Ammon's horn (tissue), 1 donor: ENCODE measurements at places on chromosomes 11 and 22.

DNA sequence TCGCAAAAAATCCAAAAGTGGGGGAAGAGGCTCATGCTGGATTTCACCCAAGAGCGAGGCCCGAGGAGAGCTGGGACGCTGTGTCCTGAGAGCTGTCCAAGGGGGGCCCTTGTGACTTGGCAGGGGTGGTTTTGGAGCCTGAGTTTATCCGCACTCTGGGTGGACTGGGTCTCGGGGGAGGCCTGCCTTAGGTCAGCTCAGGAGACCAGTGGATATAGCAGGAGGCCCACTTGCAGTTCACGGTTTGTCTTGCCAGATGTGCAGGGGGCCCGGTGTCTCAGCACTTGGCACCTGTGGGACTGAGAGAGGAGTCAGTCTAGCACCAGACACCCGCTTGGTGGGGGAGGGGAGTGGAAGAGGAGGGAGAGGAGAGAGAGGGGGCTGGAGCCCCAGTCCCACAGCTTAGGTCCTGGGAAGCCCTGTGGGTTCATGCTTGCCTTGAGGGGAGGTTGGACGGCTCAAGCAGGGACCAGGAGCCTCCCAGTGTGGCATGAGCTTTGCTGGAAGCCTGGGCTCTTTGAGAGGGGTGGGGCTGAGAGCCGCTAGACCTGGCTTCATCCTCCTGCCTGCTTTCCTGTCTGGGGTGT, 33.4 kb downstream of the PARVB start:
- DNase-seq = no peak

GRCh38 chr11:114447892-114448291, 8.6 kb downstream of the REXO2 start:
- no peak for DNase-seq

DNA sequence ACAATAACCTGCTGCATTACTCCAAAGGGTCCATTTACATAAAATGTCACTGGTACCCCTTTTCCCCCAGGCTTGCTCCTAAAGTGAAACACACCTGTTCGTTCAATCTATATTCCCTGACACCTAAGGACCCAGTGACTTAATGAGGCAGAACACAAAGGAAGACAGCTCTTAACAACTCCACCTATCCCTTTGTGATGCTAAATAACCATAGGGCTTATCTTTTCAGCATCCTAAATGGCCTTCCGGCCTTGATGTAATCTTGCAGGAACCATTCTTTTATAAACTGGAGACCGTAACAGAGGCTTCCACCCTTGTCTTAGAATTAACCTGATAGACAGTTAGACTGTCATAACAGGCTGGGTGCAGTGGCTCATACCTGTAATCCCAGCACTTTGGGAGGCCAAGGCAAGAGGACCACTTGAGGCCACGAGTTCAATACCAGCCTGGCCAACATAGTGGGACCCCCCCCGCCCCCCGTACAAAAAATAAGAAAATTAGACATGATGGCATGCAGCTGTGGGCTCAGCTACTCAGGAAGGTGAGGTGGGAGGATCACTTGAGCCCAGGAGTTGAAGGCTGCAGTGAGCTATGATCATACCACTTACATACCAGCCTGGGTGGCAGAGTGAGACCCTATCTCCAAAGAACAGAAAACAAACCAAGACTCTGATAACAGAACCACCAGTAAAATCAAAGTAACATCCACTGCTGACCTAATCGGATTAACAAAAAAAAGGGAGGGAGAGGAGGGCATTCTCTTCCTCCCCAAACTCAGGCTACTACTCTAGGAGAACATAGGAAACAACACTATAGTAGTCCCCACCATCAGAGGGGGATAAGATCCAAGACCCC, 5.1 kb downstream of the CHEK2 start:
- no peak for DNase-seq

DNA sequence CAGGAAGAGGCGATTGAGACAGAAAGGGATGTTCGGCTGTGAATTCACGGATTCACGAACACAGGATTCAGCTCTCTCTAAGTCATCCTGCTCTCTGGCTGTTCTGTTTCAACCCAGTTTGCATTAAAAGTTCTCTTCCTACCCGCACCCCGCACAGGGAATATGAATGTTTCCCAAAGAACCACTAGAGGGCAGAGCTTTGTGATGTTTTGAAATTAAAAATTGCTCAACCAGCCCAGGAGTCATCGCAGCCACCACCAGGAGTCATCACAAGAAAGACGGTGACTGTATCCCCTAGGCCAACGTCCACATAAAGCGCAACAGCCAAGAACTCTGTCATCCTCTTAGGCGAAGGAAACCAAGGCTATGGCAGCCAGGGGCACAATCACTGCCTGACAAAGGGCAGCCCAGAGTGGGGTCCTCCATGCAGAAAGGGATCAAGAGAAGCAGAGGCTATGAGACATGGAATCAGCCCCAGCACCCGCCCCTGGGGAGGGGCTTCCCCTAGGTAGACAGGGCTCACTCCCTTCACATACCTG, 122.4 kb downstream of the WT1 start:
- DNase-seq = no peak

GRCh38 chr11:121248496-121248895, 44.1 kb upstream of the SC5D start:
- no peak for DNase-seq

DNA sequence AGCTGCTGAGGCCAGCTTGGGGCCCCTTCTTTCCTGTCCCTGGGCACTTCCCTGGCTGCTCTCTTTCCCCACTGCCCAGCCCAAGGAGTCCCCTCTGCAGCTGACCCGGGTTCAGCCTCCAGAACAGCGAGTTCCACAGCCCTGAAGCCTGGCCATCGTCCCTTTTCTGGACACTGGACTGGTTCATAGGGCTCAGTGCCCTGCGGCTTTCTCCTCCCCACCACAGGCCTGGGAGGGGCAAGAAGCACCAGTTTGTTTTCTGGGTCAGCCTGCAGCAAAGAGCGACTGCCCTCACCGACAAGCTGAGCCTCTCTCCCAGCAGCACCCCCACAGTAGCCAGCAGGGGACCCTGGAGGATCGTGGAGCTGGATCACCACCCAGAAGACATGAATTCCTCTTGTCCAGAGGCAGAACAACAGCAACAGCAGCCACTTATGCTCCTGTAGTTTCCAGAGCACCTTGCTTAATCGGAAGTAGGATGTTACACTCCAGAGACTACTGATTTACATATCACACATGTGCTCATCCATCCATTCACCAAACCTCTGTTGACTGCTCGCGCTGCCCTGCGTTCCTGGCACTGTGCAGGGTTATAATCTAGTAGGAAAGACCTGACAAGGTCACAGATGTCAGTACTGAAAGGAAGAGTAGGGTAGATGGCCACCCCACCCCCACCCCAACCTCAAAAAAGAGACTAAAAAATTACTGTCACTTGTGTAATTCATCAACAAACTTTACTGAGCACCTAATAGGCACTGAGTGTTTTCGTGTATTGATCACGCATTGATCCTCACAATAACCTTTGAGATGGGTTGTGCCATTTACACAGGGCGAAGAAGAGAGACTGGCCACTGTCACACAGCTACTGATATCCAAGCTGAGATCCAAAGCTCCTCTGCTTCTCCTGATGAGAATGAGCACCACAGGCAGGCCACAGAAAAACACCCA, 13.0 kb upstream of the CXCR5 start:
- DNase-seq = peak; percentile 83

DNA sequence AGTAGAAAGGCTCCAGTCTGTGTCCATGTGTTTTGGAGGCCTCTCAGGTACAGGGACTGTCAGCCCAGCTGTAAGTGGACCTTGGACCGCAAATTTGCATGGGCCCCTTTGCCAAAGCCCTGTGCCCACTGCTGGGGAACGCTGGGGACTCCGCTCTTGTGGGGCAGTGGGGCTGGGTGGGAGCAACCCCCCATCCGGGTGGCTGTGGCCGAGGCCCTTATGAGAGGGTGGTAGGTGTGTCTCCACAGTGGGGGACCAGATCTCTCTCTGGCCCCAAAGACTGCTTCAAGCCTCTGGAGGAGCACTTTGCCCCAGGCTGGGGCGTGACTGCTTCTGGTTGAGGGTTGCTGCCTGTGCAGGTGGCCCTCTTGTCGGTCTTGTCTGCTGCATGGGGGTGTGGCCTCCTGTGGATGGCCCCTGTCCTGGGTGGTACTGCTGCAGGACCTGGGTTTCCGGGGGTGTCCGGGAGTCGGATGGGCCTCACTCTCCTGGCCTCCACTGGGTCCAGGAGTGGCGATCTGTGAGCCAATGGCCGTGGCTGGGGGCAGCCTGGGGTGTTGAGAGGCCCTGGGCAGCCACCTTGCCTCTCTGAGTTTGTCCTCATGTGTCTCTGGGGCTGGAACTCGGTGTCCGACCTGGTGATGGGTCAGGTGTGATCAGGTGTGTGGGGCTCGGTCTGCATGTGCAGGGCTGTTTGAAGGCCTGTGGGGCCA, 15.9 kb downstream of the KCNQ1 start:
- no peak for DNase-seq

GRCh38 chr11:133500435-133500834, 31.9 kb downstream of the OPCML start:
- no peak for DNase-seq

- DNase-seq = no peak
Observed at GRCh38 chr11:121841487-121842191, 274.4 kb downstream of the BLID start.

GRCh38 chr22:23212061-23213021, 32.0 kb downstream of the BCR start:
- no peak for DNase-seq

DNA sequence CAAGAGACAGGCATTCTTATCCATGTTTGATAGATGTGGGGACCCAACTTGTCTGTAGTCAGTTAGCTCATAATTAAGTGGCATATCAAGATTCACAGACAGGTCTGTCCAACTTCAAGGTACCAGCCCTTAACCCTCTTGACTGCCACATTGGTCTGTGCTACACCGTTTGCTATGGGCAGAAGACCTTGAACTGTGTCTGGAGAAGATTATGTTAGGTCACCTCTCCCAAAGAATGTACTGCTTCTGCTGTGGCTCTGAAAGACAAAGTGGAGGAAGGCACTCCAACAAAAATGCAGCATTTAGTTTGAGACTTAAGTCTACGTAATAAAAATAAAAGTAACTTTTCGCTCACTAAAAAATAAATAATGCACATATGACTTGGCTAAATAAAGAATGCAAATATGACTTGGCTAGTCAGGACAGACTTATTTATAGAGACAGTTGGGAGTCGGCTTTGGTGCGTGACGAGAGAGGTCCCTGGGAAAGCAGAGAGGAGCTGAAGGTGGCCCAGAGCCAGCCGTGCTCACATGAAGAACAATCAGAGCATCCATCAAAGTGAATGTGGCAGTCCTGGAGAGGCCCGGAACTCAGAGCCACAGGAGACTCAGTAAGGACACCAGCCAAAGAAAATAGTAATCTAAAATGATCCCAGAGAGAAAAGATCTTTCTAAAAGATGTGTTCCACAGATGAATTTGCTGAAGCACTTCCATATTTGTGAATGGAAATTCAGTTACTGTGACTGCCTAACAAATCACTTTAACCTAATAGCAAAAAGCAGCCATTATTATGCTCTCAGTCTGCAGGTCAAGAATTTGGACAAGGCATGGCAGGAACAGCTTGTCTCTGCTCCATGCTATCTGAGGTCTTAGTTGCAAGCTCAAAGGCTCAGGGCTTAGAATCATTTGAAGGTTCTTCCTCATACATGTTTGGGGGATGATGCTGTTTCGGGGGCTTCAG, 35.0 kb downstream of the CWC15 start:
- DNase-seq = peak; percentile 29

DNA sequence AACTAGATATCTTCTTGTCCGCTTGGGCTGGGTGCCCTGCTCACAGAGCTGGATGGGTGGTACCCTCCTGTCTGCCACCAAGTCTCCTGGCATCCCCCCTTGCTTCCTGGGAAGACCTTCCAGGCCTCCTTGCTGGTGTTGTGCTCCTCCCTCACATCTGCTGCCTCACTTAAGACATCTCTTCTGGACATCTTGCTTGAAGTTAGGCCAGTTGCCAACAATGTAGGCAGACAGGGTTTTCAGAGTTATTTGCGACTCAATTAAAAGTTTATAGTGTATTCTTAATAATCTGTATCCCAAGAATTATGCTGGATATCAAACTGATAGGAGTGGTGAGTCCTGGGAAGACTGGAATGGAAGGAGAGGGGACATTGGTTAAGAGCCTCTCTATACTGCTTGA, 64.0 kb upstream of the TNRC6B start:
- no peak for DNase-seq

GRCh38 chr11:61645179-61645868, 34.9 kb upstream of the DAGLA start:
- no peak for DNase-seq

DNA sequence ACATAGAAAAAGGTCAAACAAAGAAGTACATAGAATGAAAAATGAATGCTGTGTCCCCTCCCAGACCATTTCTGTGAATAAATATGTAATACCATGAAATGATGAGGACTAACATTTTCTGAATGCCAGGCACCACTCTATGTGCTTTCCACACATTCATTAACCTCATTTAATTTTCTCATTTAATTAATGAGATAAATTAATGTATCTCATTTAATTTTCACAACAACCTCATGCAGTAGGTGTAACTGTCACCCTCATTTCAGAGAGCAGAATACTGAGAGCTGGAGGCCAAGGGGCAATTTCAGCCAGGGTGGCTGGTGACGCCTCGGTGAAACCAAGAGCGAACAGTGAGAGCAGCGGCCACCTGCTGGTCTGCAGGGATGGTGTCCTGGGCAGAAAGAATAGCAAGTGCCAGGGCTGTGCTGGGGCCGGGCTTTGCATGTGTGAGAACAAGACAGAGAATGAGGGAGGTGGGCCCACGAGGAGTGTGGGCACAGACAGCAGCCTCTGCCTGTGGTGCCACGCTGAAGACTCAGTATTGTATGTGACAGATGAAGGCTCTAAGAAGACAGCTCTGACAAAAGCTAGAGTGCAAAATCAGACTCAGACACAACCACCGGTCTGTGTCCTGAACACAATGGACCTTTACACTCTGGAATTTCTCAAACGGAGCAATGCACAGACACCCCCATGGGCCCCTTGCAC, 1.8 kb upstream of the SERPIND1 start:
- no peak for DNase-seq

- peak; percentile 9 for DNase-seq
Observed at GRCh38 chr22:36641902-36642640, 61.5 kb downstream of the CACNG2 start.

- DNase-seq = no peak
Observed at GRCh38 chr11:76314741-76315090, 66.2 kb downstream of the THAP12 start.
